ENCODE measurements at places on chromosomes 2 and 18.

DNA sequence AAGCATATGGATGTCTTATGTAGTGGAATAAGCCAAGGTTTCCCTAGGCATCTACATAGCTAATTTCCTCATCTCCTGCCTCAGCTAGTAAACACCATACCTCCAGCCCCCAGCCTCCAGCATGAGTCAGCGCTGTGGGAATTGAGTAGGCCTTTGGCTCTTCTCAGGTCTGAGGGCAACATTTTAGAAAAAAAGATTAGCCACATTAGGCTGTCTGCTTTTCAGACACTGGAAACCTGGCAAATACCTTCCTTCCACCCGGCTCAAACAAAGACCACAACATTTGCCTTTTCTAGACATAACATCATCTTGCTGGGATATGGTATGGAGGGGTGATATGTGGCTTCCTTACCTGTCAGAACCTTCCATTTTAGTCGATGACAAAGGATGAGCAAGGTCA, 6.1 kb upstream of the CCDC195 start:
- no peak for DNase-seq

- peak; percentile 39 for DNase-seq
Measured at GRCh38 chr18:36635414-36636096, 193.2 kb downstream of the TPGS2 start.

- DNase-seq, result no peak
Measured at GRCh38 chr2:72118386-72118785, 29.3 kb downstream of the CYP26B1 start.

DNA sequence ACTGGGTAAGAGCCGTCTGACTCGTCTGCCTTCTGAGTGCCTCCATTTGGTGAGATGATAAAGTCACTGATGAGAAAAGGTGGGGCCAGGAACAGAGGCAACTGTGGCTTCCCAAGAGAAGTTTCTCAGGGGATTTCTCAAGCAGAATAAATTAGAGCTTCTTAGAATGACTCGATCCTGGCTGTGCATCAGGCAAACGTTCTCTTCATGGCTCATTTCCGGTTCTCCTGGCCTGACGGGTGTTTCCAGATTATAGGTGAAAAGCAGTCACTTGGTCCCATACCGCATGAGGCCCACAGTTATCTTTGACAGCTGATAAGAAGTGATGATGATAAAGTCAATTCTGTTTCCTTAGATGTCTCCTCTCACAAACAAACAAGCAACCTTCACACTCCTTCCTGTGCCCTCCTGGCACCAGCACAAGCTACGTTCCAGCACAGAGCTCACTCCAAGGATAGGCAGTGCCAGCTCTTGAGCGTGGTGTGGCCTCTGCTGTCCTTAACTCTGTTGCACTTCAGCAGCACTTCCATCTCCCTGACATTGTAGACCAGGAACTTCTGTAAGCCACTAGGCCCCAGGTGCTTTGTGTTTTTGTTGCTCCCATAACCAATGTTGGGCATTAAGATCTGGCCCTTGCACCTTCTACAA, 37.8 kb upstream of the KCNF1 start:
- DNase-seq, result peak; percentile 15

GRCh38 chr18:8450898-8451665, 158.2 kb upstream of the RAB12 start:
- no peak for DNase-seq

DNA sequence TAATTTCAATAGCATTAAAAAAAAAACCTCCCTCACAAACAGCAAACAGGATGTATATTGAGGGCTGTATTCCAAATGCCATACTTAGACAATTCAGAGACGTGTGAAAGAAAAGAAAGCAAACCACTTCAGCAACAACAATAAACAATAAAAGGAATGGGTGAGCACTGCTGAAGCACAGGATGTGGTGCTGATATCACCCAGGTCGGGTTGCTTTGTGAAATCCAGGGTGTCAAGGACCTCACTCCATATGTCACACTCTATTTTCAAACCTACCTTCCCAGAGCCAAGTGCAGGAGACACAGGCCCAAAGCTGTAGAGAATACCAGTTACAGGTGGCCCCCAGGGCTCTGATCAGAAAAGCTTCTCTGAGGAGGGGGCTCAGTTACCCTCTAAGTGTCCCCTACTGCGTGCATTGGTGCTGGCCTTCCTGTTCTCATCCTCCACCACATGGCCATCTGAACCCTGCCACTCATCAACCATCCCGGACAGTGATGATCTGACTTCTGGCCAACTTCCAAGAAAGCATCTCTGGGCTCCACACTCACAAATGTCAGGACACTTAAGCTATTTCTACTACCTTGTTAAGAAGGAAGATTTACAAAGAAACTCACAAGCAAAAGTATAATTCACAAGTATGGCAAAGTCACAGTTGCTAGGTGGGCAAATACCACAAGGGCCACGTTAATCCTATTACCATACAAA, 363.0 kb downstream of the SS18 start:
- no peak for DNase-seq

DNA sequence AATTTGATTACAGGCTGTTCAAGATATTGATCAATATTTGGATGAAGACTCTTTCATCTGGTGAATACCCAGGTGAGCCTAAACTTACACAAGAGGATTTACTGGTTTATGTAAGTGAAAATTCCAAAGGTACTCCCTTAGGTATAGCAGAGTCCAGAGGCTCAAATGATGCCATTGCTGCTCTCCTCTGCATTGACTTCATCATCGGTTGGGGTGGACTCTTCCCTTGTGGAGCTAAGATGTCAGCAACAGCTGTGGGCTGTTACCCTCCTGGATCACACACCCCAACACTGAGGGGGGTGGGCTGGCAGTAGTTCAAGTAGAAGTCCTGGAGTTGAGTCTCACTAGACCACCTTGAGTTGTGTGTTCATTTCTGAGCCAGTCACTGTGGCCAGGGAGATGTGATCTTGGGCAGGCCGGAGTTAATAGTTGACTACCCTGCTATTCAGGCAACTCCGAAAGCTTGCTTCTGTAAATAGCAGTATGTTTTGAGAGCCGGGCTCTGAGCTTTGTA, 236.9 kb downstream of the PTPRM start:
- DNase-seq, result peak; percentile 20

DNA sequence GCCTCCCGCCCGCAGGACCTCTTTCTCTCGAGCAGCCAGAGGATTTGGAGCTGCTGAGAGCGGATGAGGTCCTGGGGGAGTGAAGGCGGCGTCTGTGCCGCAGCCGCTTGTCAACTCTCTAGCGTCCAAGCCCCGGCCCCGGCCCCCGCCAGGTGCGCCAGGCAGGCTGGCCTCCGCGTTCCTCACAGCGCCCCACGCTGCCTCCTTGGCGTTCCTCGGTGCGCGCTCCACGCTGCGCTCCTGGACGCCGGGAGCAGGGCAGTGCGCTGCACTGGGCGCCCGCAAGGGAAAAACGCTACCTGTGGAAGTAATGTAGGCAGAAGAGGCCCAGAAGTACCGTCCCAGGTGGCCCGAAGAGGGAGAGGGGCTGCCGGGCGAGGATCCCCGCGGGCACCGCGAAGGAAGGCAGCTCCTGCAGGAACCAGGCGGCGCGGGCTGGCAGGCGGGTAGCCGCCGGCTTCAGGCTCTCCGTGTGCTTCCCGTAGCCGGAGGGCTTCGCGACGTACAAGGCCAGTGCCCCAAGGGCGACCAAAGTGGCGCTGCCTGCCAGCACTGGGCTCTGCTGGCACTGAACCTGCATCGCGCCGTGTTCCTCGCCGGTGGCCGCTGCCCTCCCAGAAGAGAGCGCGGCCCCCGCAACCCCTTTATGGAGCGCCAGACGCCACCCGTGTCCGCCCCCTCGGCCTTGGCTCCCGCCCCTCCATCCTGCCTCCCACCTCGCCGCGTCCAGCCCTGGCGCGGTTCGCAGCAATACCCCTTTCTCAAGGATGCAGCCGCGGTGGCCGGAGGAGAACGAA, at the start of gene SRD5A2:
Gene SRD5A2 (minus strand): TSS at position 618 of the 797 bp plus-strand sequence. CDS start 38 bp downstream, at position 580.
- no peak for DNase-seq

DNA sequence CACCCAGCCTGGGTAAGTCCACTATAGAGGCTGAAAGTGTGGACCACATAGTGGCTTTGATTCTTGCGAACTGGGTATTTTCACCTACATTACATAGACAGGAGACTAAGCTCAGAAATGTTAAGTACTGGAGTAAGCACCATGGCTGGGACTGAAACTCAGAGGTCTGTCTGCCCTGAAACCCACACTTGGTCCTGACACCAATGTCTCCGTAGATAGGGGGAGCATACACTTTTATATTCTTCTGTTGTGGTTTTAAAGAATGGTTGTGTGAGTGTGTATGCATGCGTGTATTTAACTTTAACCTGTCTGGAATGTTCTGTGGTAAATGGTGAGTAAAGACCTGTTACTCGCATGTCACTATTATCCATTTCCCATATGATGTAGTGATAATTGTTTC, 10.3 kb upstream of the NPPC start:
- DNase-seq, result no peak

DNA sequence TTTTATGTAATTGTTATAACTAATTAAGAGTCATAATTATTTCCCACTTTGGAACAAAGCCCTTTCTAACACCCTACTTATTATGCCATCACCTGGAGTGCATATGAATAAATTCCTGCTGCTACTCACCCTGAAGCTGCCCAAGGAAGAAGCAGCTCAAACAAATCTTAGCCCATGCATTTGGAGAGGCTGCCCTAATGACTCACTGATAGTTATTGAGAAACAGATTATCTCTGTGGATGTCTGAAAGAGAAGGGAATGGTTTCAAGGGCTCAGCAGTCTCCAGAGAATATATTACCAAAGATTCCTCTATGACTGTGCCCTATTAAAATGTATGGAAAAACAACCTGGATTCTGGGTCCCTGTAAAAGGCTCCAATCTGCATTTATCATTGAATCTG, 81.0 kb downstream of the GPR39 start:
- no peak for DNase-seq

- no peak for DNase-seq
Measured at GRCh38 chr18:35106013-35106844, 65.0 kb downstream of the MAPRE2 start.

GRCh38 chr18:22314001-22314400, 103.7 kb downstream of the CTAGE1 start:
- DNase-seq, result no peak

DNA sequence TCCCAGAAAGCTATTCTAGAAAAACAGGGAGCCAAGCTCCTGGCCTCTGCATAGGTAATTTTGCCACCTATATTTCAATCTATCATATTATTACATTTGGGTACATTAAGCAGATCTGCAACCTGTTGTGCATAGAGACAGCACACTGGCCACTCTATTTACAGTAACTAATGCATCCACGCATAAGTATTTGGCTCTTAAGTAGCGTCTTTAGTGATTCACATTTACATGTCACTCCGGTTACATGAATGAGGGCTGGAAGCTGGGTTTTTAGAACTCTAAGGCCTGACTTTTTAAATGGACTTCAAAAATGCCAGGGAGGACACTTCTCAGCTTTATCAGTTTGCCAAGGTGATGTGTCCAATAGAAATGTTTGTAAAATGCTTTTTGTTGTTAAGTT, 97.7 kb downstream of the NYAP2 start:
- DNase-seq, result no peak

GRCh38 chr2:179177694-179178093, 86.9 kb downstream of the SESTD1 start:
- no peak for DNase-seq

- no peak for DNase-seq
Measured at GRCh38 chr18:28208268-28208667, 31.3 kb upstream of the CDH2 start.

GRCh38 chr2:126796931-126797621, 101.6 kb upstream of the TEX51 start:
- no peak for DNase-seq

DNA sequence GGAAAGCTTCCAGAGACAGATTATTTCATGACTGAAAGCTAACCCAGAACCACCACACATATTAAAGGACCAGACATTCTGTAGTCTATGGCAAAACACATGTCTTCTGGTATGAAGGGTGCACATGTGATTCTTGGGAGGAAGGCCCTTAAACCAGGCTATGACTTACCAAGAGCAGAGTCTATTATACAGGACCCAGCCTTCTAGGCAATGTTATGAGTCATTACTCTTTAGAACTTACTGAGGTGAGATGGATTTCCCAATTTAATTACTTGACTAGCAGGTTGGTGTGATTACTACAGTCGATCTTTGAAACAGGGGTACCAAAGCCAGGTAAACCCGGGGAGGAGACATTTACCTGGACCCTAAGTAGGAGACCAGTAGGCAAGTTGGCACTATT, 350.8 kb downstream of the TRIB2 start:
- no peak for DNase-seq

DNA sequence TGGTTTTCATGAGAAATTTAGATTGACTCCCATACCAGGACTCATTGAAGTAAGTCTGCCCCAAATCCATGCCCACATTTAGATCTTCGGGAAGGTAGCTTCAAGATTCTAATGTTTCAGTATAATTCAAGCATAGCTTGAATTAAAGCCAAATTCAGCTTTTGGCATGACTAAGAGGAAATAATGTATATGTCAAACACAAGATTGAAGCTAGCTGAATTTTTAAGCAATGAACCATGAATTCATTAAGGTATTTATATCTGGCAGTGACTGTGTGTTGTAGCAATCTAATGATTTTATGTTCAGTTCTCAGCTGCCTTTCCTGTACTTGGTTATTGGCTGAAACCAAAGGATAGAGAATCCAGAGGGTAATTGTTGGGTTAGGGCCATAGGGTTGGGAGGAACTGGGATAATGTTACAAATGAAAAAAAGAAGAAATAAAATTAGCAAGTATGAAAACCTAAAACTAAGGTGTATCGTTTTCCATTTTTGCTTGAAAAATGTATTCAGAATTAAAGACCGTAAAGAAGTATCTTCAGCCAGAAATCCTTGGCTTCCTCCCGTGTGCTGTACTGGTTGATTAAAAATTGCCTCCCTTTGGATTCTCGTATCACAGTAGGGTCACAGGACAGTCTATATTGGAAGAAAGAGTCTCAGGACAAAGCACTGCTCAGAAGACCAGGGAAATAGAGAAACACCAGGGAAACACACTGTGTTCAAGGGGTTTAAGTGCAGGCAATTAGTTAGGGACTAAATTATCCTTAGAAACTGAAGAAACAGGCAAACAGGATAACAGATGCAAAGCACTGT, 119.0 kb upstream of the FN1 start:
- no peak for DNase-seq

DNA sequence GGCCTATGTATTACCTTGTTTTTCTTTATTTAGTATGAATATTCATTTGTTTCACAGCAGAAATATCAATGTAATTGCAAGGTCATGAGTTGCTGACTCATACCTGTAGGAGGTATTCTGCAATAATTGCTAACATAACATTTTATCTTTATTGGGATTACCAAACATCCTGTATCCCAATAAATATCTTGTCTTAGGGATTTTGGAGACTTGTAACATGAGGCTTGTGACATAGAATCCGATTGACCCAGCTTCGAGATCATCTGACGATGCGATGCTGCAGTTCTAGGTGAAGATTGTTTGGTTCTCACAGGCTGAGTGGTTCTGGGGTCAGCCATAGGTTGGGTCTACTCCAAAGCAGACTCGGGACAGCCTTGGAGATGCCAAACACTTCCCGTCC, 133.4 kb upstream of the RND3 start:
- no peak for DNase-seq

DNA sequence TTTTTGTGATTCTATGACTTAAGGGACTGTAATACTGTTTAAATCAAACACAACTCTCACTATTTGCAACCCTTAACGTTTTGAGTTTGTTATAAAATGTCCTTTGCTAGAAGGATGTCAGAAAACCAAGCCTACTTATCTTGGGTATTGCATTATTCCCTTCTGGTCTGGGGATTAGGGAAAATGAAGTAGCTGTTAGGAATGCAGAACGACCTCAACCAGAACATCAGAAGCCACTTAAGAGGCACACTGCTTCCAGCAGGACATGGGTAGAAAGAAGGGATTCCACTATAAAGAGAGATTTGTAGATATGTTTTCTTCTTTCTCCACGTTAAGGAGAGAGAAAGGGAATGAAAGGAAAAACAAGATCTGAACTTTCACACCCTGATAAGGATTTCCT, 101.2 kb downstream of the SETBP1 start:
- peak; percentile 25 for DNase-seq
